ENCODE measurements at places on chromosomes 2 and 18.

- DNase-seq = peak; percentile 21
Observed at GRCh38 chr18:3062798-3063680, 50.1 kb upstream of the LPIN2 start.

DNA sequence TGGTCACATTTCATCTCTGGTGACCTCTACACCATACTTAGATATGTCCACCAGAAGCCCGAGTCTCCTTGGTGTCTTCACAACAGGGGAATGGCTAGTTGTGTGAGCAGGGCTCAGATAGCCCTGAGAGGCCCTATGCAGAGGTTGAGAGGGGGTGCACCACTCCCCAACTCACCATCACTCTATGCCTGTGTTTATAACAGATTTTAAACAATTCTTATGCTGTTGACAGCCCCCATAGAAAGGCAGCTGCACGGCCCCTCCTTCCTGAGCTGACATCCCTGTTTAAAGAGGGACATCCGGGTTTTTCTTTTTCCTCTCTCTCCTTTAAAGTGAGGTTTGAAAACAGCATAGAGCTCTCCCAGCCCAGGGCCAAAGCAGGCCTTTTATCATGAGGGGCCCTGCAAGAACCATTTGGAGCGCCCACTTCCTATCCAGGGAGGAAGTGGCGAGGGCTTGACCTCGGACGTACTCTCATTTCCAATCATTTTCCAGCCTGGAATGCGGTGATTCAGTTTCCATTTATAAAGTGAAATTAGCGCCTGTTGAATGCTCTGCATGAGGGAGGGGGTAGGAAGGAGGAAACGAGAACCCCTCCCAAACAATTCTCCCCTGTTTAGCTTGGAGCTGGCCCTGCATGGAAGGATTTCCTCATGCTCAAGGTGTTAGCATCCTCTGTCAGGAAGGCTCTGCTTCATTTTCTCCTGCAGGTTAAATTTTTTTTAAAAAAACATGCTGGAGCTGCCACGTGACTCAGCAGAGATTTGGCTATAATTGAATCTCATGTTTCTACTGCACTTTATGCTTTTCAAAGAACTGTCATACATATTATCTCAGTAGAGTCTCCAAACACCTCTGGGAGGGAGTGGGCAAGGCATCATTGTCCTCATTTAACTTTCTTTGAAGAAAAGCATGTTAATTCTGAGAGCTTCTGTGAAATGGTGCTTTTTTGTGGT is 117.5 kb downstream of the DDX1 start:
- DNase-seq = no peak

DNA sequence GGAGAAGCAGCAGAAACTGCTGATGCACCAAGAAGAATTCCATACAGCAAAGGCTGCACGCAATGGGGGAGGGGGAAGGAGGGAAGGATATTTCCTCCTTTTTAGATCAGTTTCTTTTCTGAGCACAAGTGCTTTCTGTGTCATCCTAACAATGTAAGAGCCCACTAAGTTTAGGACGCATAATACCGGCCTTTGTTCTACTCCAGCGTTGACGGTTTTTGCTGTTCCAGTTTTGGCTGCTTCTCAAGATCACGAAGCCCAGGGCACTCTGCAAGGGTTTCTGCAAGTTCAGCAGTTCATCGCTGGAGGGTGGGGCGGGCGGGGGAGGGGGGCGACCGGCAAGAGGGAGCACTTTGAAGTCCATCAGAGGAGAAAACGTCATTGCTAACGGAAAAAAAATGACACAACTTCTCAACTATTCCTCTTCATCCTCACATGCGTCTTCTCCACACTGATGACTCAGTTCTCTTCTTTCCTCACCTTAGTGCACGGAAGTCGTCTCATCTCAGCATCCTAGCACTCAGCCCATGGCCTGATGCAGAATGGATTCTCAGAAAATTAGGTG is 8.7 kb downstream of the FAM178B start:
- no peak for DNase-seq

GRCh38 chr2:107466984-107467773 is 359.5 kb upstream of the RGPD4 start:
- DNase-seq = no peak

Measured in thoracic aorta (tissue), 2 donors.